Substantia nigra (tissue), 51 donors: ENCODE measurements at places on chromosomes 2 and 18.

DNA sequence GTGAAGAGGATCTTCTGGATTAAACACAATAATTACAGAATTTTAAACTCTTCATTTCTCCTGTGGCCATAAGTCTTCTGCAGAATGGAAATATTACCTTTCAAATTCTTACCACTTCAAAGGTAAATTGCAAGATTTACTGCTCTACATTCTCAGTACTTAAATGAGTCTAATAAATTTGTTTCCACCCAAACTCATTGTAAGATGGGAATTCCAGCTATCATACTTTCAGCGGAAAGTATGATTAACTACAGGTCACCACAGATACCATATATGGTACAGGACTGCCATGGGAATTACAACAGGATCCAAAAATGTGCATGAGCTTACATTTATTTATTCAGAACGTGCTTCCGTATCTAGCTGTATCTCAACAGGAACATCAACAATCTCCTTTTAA, 3.1 kb downstream of the DSC3 start:
- DNase-seq, result no peak

DNA sequence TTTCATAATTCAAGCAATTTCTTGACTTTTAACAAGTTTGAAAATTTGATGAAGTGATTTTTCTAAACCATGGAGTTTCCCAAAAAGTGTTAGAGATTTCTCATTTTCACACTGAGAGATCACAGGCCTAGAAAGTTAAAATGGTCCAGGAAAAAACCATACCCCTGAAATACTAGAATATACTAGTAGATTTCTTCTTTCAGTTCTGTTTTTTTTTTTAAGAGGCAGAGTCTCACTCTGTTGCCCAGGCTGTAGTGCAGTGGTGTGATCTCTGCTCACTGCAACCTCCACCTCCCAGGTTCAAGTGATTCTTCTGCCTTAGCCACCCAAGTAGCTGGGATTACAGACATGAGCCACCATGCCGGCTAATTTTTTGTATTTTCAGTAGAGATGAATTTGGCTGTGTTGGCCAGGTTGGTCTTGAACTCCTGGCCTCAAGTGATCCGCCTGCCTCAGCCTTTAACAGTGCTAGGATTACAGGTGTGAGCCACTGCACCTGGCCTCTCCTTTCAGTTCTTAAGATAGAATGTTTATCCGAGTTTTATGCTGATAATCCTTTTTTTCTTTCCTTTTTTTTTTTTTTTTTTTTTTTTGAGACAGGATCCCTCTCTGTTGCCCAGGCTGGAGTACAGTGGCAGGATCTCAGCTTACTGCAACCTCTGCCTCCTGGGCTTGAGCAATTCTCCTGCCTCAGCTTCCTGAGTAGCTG, 14.4 kb downstream of the MTHFD2 start:
- no peak for DNase-seq

GRCh38 chr18:42675810-42676209, 439.7 kb downstream of the RIT2 start:
- no peak for DNase-seq

GRCh38 chr2:100629309-100629708, 66.5 kb downstream of the PDCL3 start:
- DNase-seq, result no peak

DNA sequence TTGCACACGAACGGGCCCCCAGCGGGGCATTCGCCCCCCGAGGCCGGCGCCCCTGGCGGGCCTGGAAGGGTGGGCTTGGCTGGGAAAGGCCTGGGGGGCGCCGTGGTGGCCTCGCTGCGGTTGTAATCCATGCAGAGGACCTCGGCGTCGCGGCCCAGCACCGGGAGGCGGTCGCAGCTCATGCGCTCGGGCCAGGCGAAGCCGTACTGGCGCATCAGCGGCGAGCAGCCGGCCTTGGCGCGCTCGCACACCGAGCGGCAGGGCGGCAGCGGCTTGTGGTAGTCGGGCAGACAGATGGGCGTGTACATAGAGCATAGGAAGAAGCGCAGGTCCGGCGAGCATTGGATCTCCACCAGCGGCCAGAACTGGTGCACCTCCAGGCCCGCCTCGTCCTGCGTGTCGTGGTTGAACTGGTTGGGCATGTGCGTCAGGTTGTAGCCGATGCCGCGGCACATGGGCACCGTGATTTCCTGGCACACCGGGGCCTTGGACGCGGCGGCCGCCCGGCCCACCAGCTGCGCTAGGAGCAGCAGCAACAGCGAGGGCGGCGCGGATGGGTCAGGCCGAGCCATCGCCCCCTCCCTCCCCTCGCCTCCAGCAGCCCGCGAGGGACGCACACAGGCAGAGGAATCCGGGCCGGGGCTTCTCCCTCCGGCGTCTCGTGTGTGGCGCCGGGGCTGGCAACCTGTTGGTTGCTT, 1.4 kb downstream of the FZD5 start:
- no peak for DNase-seq

GRCh38 chr2:238040918-238041317, 19.9 kb upstream of the SCLY start:
- no peak for DNase-seq

GRCh38 chr18:36328916-36329315, 31.4 kb downstream of the FHOD3 start:
- no peak for DNase-seq

DNA sequence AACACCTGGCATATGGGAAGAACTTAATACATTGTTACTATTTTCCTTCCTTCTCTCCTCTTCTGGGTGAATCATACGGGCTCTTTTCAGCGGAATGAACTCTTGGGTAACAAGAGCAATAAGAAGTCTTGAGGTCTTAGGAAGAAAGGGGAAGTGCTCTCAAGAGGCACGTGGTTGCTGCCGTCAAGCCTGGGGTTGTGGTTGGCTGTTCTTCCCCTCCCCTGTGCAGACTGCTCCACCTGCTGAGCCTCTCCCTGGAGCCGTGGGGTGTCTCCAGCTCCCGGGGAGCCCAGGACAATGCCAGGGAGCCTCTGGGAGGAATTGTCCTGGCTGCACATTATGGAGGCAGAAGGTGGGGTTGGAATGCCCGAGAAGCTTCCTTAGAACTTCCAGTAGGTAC, 19.4 kb downstream of the TOGARAM2 start:
- DNase-seq, result no peak

GRCh38 chr18:44750774-44751173, 70.1 kb downstream of the SETBP1 start:
- no peak for DNase-seq

GRCh38 chr2:221943076-221943810, 355.6 kb downstream of the PAX3 start:
- peak; percentile 0 for DNase-seq

GRCh38 chr18:8063733-8064132, 496.6 kb downstream of the PTPRM start:
- no peak for DNase-seq

- peak; percentile 29 for DNase-seq
These were observed 1.1 kb downstream of the MIB1 start for GRCh38 chr18:21741562-21742314.

GRCh38 chr2:34738691-34739090, 1139.6 kb upstream of the FAM98A start:
- DNase-seq, result no peak

GRCh38 chr2:155815851-155816250, 516.7 kb downstream of the NR4A2 start:
- peak; percentile 35 for DNase-seq

GRCh38 chr2:157443795-157444640, at the start of gene CYTIP:
Gene CYTIP (minus strand): TSS chr2:157444089. CDS start chr2:157444020, 69 bp downstream.
- no peak for DNase-seq

GRCh38 chr2:133760376-133760775, 192.1 kb upstream of the NCKAP5 start:
- DNase-seq, result no peak

DNA sequence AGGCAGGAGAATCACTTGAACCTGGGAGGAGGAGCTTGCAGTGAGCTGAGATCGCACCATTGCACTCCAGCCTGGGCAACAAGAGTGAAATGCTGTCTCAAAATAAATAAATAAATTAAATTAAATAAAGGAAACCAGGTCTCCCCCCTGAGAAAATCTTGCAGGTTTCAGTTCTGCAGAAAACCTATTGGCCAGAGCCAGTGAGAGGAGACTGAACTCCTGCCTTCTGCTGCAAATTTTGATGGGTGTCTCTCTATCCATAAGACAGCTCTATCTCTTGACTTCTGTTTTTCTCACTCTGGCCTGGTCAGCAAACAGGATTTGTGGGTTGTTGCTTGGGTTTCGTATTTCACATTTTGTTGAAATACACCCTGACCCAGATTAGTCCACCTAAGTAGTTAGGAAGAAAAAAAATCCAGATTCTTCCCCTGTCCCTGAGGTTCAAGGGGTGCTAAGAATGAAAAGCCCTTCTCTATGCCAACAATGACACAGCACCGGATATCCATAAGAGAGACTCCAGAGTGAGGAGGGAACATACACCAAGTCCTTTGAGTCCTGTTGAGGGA, 86.7 kb upstream of the MAP4K4 start:
- DNase-seq, result no peak

DNA sequence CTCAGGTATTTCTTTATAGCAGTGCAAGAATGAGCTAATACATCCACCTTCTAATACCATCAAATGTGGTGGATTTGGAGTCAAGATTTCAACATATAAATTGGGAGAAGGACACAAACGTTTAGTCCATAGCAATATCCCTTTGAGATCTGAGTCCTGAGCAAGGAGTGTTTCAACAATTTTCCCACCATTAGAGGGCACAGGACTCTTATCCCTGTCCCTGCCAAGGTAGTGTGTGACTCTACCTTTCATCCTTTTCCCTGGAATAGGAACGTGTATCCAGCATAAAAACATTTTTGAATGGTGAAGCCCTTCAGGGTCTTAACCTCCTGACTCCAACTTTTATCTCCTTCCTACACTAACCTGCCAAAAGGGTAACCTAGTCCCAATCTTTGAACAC, 181.3 kb upstream of the SRD5A2 start:
- DNase-seq, result no peak

DNA sequence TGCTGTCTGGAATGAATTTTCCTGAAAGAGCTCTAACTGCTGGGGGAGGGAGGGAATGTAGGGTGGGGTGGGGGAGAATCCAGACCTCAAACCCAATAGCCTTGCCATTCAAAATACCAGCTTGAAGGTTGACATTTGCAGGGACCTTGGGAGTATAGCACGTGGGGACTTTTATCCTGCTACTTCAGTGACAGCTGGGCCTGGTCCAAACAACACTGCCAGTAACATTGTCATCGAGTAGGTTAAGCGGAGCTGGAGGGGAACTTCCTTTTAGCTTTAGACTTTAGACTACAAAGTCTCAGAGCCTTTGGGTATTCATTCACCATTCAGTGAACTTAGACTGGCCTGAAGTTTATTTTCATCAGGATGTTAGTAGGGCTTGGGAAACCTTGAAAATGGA, 248.7 kb downstream of the MEIS1 start:
- no peak for DNase-seq

DNA sequence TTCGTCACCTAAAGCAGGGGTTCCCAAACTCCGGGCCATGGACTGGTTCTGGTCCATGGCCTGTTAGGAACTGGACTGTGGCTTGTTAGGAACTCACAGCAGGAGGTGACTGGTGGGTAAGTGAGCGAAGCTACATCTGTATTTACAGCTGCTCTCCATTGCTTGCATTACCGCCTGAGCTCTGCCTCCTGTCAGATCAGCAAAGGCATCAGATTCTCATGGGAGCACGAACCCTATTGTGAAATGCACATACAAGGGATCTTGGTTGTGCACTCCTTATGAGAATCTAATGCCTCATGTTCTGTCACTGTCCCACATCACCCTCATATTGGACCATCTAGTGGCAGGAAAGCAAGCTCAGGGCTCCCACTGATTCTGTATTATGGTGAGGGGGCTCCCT, 217.0 kb downstream of the ZFP36L2 start:
- no peak for DNase-seq

GRCh38 chr18:41532344-41533086, 422.5 kb upstream of the PIK3C3 start:
- DNase-seq, result no peak

- DNase-seq, result no peak
These were observed 45.2 kb downstream of the CYP1B1 start for GRCh38 chr2:38030635-38031355.

- no peak for DNase-seq
These were observed 111.5 kb upstream of the EML6 start for GRCh38 chr2:54611830-54612545.

DNA sequence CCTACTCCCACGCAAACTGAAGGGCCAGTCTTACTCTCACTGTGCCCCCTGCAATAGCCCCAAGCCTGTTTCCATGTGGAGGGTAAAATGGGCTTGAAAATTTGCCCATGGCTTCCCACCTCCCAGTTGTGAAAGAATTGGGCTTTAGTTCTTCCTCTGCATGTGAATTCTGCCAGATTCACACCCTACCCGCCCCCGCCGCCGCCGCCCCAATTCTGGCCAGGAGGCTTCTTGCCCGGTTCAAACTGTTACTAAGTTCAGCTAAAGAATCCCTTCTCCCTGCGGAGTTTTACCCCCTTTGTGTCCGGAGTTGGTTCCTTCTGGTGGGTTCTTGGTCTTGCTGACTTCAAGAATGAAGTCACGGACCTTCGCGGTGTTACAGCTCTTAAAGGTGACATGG, 25.5 kb upstream of the SAP130 start:
- DNase-seq, result no peak

DNA sequence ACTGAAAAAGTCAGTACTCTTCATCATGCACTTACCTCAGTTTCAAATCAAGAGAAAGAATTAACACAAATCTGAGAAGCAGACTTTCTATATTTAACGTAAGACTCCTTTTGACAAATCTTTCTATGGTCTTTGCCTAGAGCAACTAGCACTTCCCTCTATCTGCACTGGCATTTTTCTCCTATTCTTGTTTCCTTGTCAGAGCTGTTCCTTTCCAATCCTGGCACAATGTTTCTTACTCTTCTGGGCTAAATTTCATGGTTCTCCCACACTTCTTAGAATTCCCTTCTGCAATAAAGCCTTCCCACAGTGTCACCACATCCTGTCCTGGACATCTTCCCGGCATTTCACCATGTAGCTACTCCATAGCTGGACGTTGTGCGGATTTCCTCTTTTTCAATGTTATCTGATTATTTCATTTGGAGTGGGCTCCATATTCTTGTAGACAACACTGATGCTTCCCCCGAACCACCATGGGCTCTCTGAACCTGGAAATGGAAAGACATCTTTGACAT, 144.7 kb upstream of the CTNNA2 start:
- DNase-seq, result no peak

DNA sequence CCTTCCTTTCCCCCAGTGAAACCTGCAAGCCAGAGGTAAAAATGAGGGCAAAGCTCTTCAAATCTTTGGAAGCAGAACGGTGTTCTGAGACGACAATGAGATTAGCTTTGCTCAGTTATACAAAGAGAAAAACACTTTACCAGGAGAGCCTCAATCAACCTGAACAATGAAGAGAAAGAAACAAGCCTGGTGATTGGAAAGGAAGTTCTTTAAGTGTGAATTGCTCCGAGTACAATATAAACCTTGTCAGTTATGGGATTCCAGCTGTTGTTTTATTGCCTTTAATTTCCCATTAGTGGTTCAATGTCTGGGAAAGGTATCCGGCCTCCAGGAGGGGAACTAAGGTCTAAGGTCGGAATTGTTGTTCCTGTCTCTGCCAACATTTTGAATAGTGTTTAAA, 901.6 kb downstream of the EPHA4 start:
- no peak for DNase-seq

DNA sequence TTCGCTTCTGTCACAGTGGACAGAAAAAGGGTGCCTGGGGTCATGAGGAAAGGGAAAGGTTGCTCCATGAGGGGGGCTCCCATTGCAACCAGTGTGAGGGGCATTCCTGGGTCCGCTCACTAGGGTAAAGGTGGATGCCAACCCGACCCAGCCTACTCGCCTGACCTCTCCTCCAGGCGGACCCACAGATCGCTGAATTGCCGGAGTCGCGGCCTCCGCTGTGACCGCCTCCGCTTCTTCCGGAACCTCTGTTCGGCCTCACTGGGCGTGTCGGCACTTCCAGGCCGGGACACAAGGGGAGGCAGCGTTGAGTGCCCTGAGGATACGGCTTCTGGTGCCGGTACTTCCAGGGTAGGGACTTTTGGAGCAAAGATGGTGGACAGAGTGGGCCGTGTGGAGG, 57.1 kb downstream of the TRABD2A start:
- DNase-seq, result no peak
